RCC 7860 (cell line): ENCODE measurements at places on chromosomes 7 and 10.

GRCh38 chr7:132743974-132744373, 167.7 kb upstream of the PLXNA4 start:
- DNase-seq: no peak

GRCh38 chr10:31952066-31952465, 23.4 kb upstream of the ARHGAP12 start:
- DNase-seq: no peak

GRCh38 chr10:75788394-75789205, 357.2 kb downstream of the LRMDA start:
- no peak for DNase-seq

GRCh38 chr10:121947343-121948330, 19.8 kb upstream of the ATE1 start:
- DNase-seq: no peak

DNA sequence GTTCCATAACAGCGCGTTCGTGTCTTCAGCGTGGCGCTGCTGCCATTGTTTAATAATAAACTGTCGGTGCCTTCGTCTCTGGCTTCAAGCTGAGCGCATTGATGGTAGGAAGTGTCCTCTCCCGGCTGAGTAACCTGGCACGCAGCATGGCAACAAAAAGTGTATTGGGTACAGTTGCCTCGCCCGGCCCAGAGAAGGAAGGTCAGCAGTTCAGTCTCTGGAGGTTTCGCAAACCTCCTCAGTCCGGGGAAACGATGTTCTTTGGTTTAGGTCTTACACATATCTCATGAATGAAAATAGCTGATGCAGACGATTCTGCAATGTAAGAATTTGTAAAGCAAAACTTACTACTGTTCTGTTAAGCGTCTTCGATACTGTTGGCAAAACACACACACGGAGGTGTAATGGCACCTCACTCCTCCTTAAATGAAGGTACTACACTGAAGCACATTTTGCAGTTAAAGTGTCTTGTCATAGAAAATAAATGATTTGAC, 739 bp upstream of the CCDC186 start:
- peak; percentile 45 for DNase-seq

DNA sequence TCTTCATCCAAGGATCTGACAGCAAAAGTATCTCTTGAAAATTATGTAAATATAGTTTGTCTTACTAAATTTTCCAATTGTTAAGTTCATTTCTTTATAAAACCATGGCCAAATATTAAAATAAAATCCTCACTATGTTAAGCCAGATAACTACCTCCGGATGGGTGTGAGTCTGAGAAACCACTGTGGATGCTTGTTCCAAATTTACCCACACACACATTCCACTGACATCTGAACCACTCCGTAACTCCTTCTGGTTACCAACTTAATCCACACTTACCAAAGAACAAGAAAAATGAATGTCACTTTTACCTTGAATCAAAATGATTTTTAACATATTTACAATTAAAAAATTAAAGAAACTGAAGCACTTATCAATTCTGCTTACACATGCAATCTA, 19.7 kb downstream of the CYTH3 start:
- DNase-seq: no peak

GRCh38 chr7:140992422-140992821, 22.3 kb downstream of the MRPS33 start:
- no peak for DNase-seq

DNA sequence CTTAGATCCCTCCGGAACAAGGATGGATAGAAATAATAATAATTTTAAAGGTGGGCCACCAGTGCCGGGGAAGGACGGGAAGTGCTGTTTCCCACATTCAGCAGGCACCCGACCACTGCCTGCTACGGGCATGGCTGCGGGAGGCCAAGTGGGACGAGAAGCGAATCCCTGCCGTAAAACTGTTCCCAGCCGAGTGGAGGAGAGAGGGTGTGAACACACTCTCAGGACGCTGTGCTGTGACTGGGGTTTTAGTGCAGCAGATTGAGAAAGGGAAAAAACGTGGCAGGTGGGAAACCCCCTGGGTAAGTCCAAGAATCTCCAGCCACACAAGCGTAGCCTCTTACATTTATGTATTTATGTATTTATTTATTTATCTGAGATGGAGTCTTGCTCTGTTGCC, 158.8 kb downstream of the DNAJB6 start:
- DNase-seq: no peak

- no peak for DNase-seq
These were observed 137.4 kb upstream of the PTN start for GRCh38 chr7:137480824-137481365.

DNA sequence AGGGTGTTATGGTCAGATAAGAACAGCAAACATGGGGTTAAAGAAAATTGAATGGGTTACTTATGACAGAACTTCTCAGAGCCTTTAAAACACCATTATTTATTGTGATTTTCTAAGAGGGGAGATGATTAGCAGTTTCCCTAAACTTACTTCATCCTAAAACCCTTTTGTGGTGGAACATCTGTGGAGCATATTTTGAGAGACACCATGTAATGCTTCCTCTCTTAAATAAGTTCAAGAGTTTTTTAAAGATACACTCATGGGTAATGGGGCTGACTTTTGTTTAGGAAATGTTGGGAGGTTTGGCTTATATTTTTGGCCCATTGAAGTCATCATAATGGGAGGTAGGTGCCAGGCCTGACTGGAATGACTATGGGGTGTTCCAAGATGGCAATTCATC, 8.4 kb upstream of the PDCD4 start:
- no peak for DNase-seq

DNA sequence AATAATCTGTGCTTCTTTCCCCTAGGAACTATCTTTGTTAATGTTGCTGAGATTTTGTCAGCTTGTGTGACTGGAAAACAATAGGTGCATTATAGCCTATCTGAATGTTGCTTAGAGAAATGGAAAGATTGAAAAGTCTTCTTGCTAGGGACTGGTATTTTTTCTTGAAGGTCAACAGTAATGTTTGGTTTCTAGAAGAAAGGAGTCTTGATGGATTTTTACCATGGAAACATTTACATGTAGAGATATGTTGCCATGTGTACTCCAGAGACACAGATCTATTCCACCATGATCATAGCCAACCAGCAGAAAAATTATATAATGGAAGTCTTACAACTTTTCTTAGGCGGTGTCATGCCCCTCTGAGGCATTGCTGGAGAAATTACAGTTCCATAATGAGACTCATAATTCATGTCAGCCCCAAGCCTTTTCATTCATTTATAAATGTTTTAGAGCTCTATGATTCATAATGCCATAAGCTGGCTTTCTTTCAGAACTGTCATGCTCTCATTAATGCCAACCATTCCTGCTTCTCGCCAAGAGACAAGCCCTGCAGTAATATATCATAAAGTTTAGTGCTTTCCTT, 175.1 kb upstream of the PTPRZ1 start:
- DNase-seq: no peak

GRCh38 chr10:3438606-3439005, 266.0 kb upstream of the PITRM1 start:
- DNase-seq: no peak

DNA sequence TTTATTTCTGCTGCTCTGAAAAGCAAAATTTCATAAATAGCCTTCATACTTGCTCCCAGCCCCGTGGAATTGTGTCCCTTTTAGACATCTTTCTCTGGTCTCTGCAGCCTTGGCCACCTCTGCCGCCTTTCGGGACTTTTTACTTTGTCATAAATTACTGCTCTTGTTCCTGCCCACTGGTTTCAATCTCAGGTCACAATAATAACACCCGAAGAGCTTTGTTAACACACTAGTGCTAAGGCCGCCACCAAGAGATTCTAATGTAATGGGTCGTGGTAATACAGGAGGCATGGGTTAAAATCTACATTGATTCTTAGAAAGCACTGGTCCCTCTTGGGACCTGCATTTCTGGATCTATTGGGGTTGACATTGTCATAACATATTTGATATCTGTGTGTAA, 276.0 kb upstream of the VWC2 start:
- no peak for DNase-seq

DNA sequence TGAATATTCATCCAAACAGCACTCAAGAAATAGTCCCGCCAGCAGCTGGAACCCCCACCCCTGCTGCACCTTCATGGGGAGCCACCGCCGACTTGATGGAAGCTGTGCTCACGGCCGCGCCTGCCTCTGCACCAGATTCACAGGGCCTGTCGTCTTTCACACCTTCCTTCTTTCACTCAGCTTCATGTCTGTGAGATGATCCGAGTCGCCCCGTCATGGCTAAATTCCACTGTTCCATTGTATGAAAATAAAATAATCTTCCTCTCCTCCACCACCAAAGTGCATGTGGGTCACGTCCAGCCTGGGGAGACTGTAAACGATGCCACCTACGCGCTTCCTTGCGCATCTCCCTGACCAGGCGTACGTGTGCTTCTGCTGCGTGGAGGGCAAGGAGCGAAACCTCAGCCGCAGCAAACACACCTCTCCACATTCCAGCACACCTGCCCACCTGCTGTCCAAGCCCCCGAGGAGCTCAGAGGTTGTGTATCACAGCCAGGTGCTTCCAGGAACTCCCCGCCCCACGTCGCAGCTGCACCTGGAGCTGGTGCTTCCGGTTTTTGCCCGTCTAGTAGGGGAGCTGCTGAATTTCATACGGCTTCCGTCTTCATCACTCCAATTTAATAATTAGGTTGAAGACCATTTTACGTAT, 137.0 kb downstream of the PTPRN2 start:
- no peak for DNase-seq

DNA sequence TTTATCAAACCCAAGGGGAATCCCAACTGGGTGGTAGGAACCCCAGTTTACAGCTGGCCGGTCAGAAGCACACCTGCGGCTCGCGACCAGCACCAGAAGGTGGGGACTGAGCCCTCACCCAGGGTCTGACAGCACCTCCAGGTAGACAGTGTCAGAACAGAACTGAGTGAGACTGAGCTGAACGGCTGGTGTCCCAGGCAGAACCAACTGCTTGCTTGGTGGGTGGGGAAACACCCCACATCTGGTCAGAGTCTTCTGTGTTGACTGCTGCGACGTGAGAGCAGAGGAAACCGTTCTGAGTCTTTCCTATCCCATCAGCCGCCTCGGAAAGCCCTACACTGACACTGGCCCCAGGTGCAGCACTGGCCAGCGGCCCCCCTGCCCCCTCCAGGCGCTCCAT, 160.7 kb downstream of the MAD1L1 start:
- no peak for DNase-seq

DNA sequence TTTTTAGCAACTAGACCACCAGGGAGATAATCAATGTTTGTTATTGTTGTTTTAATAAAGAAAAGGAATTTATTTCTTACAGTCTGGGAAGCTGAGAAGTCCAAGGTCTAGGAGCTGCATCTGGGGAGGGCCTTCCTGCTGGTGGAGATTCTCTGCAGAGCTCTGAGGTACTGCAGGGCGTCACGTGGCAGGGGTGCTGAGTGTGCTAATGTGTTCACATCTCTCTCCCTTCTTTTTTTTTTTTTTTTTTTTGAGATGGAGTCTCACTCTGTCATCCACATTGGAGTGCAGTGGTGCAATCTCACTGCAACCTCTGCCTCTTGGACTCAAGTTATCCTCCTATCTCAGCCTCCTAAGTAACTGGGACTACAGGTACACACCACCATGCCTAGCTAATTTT, 150.9 kb upstream of the TRIM24 start:
- no peak for DNase-seq

DNA sequence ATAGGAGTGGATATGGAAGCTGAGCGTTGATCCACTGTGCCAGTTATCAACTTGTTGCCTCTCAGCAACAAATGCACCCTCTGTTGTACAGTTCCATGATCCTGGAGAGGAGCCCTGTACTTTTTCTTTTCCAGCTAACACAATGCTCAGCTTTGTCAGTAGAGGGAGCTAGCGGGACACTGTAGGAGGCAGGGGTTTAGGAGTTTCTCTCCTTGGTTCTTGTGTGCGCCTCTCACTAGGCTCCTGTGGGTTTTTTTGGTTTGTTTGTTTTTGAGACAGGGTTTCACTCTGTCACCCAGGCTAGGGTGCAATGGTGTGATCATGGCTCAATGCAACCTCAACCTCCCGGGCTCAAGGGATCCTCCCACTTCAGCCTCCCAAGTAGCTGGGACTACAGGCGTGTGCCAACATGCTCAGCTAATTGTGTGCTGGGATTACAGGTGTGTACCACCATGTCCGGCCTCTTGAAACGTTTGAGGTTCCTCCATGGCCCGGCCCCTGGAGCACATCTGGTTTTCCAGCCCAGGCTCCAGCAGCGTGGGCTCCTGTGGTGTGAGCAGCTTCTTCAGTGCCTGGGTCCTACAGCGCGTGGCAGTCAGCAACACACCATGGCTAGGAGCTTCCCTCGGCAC, 12.0 kb upstream of the MARVELD1 start:
- DNase-seq: peak; percentile 55

DNA sequence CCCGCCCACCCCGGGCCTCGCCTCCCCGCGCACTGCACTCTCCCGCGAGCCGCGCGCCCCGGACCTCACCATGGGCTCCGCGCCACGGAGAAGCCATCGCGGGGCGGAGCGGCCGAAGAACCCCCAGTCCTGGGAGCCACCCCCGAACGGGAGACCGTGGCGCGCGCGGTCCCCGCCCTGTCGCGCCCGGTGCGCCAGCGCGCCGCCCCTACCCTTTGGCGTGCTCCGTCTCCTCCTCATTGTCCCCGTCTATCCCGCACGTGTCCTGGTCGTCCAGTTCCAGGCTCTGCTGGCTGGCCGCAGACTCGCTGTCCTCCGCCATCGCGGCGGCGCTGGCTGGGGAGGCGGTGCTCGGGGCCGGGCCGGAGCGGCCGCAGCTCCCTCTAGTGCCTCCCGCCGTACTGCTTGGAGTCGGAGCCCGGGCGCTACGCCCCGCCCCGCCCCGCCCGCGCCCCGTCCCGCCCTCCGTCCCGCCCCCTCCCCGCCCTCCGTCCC, at the start of gene NMT2:
TSS of gene NMT2 (minus strand) at position 403 of the 495 bp plus-strand sequence. CDS start at position 322, 81 bp downstream.
- DNase-seq: peak; percentile 82

GRCh38 chr7:805261-805660, 27.0 kb upstream of the SUN1 start:
- no peak for DNase-seq

GRCh38 chr10:6406220-6407033, 173.6 kb downstream of the PRKCQ start:
- peak; percentile 16 for DNase-seq

GRCh38 chr7:153061910-153062528, 302.5 kb downstream of the ACTR3B start:
- DNase-seq: no peak

GRCh38 chr10:13224210-13224995, 9.8 kb downstream of the UCMA start:
- no peak for DNase-seq

DNA sequence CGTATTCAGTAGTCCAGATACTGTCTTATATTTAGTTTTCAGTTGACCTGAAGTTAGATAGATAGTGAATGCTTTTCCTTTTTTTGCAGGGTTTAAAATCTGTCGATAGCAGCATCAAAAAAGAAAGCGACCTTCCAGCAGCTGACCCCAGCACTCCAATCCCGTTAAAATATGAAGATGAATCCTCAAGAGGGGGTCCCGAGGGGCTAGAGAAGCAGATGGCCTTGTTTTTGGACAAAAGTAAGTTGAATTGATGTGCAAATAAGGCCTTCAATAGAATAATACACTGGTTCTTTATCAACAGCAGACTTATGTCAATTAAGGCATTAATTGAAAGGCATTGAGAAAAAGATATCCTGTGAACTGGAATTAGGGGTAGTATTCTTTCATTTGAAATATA, 18.7 kb downstream of the EDRF1 start:
- DNase-seq: no peak
